ENCODE measurements at places on chromosomes 7 and 10. TPM values are rescaled to one million over a fixed set of nuclear protein-coding genes. Genes with fewer than 3 reads are reported as not detected.

Gene CRTAC1
- not detected for total RNA-seq

DNA sequence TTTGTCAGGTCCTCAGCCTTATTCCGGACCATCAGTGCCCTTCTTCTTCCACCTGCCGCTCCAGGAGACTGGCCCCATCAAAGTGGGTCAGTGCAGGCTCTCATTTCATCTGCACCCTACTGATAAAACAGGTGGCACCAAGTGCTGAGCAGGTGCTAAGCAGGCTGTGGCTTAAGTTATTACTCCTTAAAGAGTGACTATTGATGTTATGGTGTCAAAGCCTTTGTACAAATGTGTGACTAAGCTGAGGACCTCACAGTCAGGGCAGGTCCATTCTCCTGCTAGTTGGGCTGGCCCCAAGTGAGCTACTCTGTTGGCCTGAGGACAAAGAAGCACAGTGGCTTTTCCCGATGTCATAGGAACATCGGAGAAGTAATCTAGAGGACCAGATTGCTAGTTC is 11.2 kb upstream of the CALD1 start:
- no peak for DNase-seq

GRCh38 chr7:40721342-40721949 is 586.6 kb downstream of the SUGCT start:
- no peak for DNase-seq

DNA sequence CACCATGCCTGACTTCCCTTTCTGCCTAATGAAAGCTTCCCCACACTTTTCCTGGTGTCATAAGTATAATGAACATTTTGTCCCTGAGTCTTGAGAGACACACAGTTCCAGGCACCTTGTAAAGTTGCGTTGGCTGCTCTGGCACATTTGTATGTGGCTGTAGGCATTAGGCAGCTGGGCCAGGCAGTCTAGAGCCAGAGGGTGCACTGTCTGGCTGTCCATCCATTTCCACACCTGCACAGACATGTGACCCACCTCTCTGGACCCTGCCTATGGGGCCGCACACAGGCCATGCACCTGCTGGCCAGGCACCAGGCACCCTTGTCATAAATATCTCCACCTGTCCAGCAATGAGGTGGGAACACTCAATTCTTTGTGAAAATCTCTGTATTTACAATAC is 54.7 kb upstream of the ANTXRL start:
- no peak for DNase-seq

GRCh38 chr7:100155553-100156317 is 2.8 kb downstream of the TRAPPC14 start:
- DNase-seq, result no peak

- no peak for DNase-seq
Measured at GRCh38 chr10:126569513-126570244, 100.8 kb downstream of the C10orf90 start.

- DNase-seq, result no peak
Measured at GRCh38 chr10:11086177-11086840, 68.6 kb downstream of the CELF2 start.

Data from natural killer cell treated with Interleukin-12 subunit alpha and Interleukin-12 subunit beta and Interleukin-15 and Interleukin-18, amount 100 ng/mL, for 72 hours (primary cell).